ENCODE measurements at places on chromosomes 3 and 15.

DNA sequence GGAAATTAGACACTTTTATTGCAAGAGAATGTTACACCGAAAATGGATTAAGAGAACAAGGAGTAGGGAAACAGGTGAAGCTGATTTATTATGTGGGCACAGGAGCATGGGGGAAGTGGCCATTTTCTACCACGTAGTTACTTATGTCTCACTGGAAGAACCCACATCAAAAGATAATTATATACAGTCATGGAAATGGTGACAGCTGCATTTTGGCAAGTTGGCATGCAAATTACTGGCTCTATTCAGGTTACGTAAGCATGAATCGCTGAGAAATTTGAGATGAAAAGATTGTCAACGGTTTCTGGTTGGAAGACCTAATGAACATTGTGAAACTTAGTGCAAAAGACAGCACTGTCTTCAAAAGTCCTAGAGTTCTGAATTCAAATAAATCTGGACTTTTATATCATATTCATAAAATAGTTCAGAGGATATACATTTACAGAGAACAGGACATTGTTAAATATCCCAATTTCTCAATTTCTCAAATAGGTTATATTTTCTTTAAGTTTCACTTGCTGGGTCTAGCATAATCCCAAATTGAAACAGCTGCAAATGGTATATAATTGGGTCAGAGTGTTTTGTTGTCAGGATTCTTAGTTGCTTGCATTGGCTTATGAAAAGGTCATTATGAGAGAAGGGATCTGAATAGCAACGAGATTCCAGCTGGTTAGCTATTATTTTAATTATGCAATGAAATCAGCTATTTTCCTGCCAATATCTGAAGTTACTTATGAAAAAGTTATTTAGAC is 567.8 kb downstream of the ZPLD1 start:
- no peak for DNase-seq

DNA sequence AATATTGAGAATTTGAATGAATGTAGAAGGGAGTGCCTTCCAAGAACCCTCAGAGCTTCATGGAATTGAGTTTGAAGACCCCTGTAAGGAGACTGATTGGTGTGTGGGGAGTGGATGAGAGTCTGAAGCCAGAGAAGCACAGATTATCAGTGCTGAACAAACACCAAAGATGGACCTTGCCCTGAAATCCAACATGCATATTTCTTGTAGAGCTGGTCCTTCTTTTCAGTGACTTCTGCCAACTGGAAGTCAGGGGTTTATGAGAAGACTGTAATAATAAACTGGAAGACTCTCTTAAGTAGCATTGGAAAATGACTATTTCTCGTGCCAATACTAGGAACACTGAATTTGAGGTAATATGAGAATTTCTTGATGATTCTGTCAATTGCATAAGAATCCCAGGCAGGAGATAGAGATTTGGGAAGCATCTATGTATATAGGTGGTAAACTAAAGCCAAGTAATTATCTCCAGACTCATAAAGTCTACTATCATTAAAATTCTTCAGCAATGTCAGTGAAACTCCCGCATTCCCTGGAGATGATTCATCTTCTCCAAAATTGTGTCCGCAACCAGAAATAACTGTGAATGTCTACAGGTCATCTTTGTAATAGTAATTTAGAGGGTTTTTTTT is 213.8 kb downstream of the IL5RA start:
- DNase-seq = no peak

DNA sequence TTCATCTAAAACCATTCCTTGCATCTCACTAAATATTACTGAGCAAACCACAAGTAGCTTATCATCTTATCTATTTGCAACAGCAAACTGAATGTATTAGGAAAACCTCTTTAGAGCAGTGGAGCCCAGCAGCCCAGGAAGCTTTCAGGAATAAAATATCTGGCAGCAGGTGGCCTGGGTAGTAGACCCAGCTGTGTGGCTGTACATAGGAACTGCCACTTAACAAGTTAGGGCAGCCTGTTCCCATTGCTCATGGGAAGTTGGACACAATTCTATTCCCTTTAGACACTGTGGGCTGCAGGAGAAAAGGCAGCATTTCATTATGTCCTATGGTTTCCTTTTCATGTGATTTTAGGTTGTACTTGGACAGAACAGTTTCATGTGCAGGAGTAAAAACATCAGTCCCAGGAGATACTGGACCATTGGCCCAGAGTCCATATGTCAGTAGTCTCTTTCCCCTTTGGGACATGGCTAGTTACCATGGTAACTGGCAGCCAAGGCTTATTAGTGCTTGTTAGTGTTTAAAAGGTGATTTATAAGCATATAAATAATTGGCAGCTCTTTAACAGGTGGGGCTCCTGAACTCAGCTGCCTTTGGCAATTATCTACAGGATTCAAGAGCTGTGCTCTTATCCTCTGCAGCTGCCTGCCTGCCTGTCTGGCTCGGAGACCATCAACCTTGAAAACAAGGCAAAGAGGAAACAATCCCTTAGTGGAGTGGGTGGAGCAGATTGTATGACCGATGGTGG is 28.9 kb upstream of the LSAMP start:
- no peak for DNase-seq

DNA sequence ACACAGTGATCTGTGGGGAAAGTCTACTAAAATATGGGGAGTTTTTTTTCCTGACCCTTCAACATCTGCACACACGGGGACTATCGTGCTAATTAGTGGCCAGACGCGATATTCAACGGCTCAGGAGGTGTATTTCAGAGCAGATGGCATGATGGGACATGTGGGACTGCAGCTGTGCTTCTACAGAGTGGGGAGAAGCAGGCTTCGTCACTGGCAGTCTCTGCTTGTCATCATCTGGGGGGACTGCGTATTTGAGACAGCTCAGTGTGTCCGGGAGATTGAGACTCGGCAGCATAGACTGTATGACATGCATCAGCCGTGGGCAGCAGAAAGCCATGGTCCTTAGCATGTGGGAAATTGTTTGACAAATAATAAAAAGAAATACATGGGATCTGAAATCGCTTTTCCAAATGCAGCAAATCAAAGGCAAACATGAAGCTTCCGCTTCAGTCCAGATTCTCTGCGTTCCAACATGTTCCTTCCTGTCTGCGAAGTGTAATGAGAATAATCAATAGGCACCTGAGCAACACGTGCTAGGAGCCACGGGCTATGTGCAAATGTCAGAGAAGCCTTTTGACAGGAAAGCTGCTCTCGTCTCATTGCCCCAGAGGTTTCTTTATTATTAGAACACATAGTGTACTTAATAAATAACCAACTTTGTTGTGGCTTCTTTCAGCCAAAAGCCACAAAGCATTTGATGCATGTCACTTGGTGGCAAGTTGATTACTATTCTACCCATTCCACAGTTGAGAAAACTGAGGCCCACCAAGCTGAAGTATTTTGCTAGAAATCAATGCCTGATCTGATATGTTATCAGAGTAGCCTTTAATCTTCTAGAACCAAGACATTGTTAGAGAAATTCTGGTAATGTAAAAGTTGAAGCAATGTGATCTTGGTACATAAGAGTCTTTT is 276.3 kb downstream of the RYR3 start:
- DNase-seq = no peak

DNA sequence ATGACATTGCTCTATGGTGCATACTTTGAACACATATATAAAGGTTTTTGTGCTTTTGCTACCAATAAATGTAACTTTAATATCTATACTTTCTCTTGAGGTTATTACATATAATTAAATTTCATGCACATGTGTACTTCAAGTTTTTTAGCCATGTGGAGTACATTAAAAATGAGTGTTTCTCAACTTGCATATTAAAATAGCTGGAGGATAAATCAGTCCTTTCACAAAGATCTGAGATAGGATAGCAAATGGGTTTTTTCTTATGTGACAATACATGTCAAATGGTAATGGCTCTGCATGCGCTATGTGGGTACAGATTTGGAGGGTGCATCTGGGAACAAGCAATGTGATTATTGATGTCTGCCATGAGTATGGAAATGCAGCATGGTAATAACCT is 48.7 kb upstream of the COL6A6 start:
- no peak for DNase-seq

GRCh38 chr15:36263666-36264065 is 315.8 kb upstream of the CDIN1 start:
- DNase-seq = no peak

- DNase-seq = no peak
Measured at GRCh38 chr3:46186471-46187340, 21.4 kb downstream of the CCR1 start.

DNA sequence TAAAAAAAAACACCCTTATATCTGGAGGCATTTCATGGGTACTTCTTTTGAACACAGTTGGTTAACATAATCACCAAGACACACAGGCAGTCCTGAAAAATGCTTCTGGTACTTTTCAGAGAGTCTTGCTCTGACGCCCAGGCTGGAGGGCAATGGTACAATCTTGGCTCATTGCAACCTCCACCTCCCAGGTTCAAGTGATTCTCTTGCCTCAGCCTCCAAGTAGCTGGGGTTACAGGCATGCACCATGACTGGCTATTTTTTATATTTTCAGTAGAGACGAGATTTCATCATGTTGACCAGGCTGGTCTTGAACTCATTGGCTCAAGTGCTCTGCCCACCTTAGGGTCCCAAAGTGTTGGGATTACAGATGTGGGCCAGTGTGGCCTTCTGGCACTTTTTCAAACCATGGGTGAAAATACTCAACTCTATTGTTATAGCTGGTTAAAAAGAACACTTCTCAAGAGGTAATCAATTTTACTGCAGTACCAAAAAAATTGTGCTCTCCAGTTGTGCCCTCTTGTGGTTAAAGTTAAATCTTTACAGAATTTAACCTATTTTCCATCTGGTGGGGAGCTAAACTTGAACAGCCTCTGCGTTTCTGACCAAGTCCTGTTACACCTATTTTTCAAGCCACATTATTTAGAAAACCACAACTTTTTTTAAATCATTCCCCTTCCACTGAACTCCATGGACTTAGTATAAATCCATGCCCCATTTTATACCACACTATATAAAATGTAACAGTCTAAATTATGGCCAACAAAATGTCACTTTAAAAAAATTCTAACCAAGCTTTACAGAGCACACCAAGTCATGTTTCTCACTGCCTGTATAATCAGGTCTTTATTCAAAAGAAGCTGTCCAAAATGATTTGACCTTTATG is 1.2 kb upstream of the SNAPC5 start:
- DNase-seq = no peak

GRCh38 chr3:126277629-126278378 is 79.4 kb downstream of the KLF15 start:
- DNase-seq = no peak

- no peak for DNase-seq
Measured at GRCh38 chr3:145820170-145820569, 340.8 kb downstream of the PLOD2 start.
